Stimulated activated CD8-positive, alpha-beta memory T cell treated with anti-CD3 and anti-CD28 coated beads, Interleukin-7, amount 100 ng/mL, for 4 hours (primary cell): ENCODE measurements at places on chromosomes 11 and 22.

- no peak for DNase-seq
These were observed 674.7 kb downstream of the TBC1D22A start for GRCh38 chr22:47437110-47437509.

DNA sequence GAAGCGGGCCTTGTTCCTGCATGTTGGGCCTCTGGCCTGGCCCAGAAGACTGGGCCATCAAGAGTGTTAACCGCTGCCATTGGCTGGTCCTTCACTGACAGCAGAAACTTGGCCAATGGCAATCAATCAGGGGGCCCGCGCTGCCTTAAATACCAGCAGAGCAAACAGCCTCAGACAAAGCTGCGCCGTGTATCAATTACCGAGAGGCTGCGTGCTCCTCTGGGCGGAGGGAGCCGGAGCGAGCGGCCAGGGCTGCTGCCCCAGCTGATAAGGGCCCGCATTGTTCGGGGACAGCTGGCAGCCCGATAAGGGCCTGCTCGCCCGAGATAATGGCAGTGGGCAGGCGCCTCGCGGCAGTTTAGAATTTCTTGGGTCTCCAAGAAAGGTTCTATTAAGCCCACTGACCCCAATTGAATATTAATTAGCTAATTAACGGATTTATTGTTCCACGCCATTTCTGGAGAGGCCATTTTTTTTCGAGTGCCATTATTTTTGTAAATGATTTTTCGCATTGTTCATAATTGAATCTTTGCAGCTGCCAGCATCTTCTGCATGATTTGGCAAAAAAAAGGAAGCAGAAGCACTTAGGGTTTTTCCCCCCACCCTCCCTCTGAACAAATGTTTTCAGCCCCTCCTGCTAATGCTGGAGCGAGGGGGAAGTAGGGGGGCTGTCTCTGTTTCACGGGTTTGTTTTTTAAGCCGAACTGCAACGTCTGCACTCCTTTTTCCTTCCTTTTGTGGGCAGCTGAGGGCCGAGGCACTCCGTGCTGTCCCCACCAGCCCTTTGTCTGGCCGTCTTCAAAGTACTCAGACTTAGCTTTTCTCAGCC lies 37.6 kb upstream of the RIC3 start:
- DNase-seq = no peak

DNA sequence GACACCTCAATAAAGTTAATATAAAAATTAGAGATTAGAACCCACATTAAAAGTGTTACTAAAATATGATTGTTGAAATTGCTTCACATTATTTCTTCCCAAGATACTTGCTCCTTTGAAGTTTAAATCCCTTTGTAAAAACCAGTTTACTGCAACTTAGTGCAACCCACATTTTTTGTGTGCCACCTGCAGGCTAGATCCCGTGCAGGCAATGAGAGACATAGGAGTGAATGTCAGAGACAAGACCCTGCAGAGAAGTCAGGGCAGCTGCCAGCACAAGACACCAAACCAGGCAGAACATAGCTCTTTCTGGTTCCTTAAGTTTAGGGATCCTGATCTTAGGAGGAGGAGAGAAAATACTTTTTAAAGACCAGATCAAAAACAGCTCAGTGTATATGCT lies 142.8 kb upstream of the MTNR1B start:
- no peak for DNase-seq

- DNase-seq = peak; percentile 9
These were observed at the start of gene BCO2 for GRCh38 chr11:112174789-112175598. Gene BCO2, plus strand, starts transcription at chr11:112175512. Its CDS starts 90 bp downstream, at chr11:112175602.

GRCh38 chr22:36409911-36410756 lies 22.4 kb upstream of the MYH9 start:
- DNase-seq = peak; percentile 46

DNA sequence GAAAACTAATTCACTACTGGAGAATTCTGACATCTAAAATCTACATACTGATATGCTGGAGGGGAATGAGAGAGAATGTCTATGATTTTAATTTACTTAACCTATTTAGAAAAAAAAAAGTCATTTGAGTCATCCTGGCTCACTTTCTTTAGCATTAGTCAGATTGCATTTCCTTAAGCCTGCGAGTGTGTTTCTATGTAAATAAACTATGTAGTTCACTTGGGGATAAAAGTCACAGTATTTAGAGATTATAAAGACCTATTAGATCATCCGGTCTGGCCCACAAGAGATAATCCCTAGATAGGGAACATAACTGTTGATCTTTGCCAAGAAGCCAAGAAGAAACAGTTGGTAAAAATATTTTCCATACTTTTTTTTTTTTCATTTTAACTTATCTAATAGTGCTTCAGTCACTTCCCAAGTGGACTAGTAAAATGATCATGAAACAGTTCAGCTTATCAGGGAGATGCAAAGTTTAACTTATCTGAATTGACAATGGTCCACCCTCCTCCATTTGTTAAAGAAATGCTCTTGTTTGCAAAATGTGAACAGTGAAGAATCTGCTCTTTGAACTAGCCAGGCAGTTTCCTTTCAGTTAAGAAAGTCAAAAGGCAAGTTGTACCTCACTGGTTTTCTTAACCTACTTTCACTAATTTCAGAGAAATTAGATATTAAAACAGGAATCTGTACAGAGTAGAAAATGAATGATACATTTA lies 21.2 kb upstream of the BLID start:
- DNase-seq = no peak

DNA sequence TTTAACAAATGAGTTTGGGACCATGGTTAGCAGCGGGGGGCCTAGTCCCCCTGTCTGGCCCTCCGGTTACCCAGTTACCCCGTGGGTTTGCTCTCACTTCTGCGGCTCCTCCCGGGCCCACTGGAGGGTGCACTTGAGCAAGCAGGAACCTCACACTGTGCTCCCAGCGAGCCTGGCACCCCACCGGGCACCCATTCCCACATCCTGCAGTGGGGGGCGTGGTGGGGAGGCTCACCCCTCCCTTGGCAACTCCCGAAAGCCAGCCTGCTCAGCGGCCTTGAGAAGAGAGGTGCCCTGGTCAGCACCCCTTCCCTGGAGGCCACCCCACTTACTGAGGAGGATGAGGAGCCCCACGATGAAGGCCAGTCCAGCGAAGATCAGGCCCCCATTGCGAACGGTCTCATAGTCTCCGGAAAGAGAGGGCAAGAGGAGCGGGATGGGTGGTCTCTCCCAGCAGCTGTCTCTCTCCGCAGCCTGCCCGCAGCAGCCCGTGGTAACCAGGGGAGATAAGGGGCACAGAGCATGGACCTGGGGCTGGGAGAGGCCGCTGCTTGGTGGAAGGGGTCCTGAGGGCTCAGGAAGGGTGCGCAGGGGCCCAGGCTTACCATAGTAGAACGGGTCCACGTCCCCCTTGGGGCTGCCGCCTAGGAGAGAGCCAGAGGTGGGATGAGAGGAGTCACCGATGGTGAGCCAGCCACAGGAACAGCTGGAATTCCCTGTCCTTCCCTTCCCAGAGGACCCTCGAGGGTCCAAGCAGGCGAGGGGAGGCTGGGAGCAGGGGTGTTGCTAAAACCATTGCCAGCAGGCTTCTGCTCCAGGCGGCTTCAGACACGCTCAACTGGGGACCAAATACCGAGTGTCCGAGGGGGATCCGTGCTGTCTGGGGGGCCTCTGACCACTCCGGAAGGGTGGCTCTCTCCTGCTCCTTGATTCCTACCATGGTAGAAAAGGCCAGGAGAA lies 2.2 kb downstream of the FXYD2 start:
- no peak for DNase-seq

DNA sequence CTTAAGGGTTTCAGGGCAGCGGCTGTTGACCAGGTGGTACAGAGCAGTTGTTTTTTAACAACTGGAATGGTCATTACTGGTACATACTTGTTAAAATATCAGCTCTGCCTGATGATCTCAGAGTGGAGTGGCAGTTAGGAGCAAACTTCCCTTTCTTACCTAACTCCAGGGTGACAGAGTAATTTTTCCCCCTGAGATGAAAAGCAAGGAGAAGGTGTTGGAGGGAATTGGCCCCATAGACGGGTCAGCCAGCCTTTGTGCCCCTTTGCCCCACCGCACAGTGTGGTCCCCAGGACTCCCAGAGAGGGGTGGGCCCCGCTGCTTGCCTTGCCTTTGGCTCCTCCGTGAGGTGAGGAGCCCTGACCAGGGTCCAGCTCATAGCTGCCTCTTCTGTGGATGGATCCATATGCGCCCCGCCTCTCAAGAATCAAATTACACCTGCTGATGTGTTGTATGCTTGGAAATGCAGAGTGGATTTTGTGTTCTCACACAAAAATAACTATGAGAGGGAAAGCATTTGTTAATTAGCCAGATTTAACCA lies 27.0 kb upstream of the SORL1-AS1 start:
- no peak for DNase-seq

DNA sequence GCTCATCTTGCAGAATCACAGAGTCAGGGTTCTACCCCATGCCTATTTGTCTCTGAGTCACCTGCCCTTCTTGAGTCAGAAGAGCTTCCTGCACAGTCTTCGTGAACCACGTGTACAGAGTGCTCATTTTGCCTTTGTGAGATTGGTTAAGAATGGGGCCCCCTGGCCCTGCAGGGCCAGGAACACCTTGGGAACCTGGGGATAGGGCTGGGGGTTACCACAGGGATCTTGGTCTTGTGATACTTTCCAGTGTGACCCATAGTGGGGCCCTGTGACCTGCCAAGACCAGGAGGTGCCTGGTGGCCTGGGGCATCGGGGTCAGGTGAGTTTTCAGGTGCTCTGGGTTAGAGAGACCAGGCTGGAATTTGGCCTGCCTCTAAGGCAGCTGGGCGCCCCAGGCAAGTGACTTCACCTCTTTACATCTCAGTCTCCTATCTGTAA lies 9.4 kb downstream of the TMPRSS13 start:
- DNase-seq = no peak

- DNase-seq = peak; percentile 35
These were observed at the start of gene RIC3 for GRCh38 chr11:8168485-8169257. Gene RIC3, minus strand, starts transcription at chr11:8169025. Its CDS starts 36 bp downstream, at chr11:8168989.

DNA sequence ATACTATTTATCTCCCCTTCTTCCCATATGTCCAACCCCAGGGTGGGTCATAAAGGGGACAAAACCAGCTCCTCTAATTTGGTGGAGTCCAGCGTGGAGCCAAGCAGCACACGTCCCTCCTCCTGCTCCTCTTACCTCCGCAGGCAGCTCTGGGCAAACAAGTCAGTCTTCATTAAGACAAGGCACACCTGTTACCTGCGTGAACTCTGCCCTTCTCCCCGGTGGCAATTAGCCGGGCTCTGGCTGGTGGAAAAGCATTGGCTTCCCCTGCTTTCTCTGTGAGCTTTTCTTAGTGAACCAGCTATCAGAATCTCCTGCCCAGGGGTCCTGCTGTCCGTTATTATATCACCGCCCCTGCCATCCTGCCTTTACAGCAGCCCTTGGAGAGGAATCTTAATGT lies 418.7 kb upstream of the CADM1 start:
- no peak for DNase-seq

- no peak for DNase-seq
These were observed 40.2 kb downstream of the RRM1 start for GRCh38 chr11:4134806-4135205.

GRCh38 chr22:30635273-30636225 lies at the start of gene SLC35E4:
Gene SLC35E4, plus strand, starts transcription at chr22:30635781. Its CDS starts 670 bp downstream, at chr22:30636451.
- peak; percentile 90 for DNase-seq

DNA sequence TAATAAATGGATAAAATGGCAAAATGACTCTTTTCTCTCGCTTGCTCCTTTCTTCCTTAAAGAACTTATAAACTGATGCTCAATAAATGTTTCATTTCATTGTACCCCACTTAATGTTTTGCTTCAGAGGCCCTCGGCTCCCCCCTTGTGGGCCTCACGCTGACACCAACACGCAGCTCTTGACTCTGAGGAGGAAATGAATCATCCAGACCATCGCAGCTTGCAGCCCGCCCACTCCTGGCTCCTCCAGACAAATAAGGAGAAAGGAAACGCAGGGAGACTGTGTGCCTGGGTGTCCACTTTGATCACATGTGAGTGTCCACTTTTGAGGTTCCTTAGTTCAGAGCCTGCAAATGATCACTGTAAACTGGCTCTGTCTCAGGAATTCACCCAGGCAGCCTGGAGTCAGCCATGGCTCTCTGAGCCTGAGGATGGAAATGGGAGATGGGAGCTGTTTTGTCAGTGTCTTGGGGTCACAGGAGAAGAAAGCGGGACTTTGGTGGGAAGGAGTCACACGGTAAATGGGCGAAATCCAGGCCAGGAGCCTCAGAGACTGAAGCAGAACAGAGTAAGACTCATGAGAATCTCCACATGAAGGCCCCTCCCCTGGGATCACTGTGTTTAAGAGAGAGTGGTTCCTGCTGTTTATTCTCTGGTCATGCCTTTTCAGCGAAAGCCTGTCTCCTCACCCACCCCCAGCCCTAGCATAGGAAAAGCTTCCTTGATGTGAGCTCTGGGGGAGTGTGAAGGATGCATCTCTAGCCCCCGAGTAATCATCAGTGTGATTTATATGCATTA lies 96.5 kb downstream of the CWC15 start:
- peak; percentile 45 for DNase-seq

DNA sequence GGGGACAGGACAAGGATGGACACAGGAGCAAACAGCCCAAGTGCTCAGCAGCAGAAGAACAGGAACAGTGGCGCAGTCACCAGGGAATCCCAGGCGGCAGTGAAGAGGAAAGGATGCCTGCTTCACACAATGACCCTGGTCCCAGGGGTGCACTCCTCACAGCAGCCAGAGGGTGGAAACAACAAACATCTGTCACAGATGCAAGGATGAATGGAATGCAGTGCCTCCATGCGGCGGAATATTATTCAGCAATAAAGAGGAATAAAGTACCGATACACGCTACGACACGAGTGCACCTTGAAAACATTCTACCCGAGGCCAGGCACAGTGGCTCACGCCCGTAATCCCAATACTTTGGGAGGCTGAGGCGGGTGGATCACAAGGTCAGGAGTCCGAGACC lies 12.7 kb downstream of the CSNK1E start:
- DNase-seq = no peak

GRCh38 chr11:124075841-124076651 lies 34.9 kb upstream of the OR10G7 start:
- no peak for DNase-seq

- DNase-seq = no peak
These were observed 33.1 kb upstream of the SMPD1 start for GRCh38 chr11:6357222-6357621.

GRCh38 chr11:111220721-111221120 lies 24.8 kb upstream of the POU2AF2 start:
- no peak for DNase-seq

GRCh38 chr11:102946237-102946636 lies 9.3 kb downstream of the MMP13 start:
- no peak for DNase-seq
